ENCODE measurements at places on chromosomes 3 and 15. TPM values are rescaled to one million over a fixed set of nuclear protein-coding genes. Genes with fewer than 3 reads are reported as not detected.

PRRT3 gene
- total RNA-seq = 0.97 TPM

CIB1 gene
- total RNA-seq = 61.7 TPM

LCTL gene
- not detected for total RNA-seq

ISLR gene
- total RNA-seq = 0.30 TPM

GOLGA6B gene
- not detected for total RNA-seq

SATB1 gene
- 7.0 TPM for total RNA-seq

DUOXA1 gene
- not detected for total RNA-seq

SIN3A gene
- total RNA-seq = 14.6 TPM

TMEM266 gene
- under 0.01 TPM for total RNA-seq

MED12L gene
- total RNA-seq = 0.32 TPM

GPR171 gene
- total RNA-seq = not detected

TGM4 gene
- not detected for total RNA-seq

CCR3 gene
- total RNA-seq = not detected

OR5H2 gene
- not detected for total RNA-seq

PPP1R14D gene
- not detected for total RNA-seq

SNX33 gene
- 4.5 TPM for total RNA-seq

MAPKAPK3 gene
- total RNA-seq = 25.7 TPM

SLC12A1 gene
- not detected for total RNA-seq

CCDC54 gene
- total RNA-seq = not detected

FETUB gene
- total RNA-seq = not detected

RPL35A gene
- 750 TPM for total RNA-seq

CGNL1 gene
- 19.2 TPM for total RNA-seq

PTX3 gene
- 925 TPM for total RNA-seq
